Uterus (tissue), 4 donors: ENCODE measurements at places on chromosomes 1 and 21. TPM values are rescaled to one million over a fixed set of nuclear protein-coding genes. Genes with fewer than 3 reads are reported as not detected.

FASLG gene
- total RNA-seq: not detected

C1orf116 gene
- not detected for total RNA-seq

AMY2A gene
- total RNA-seq: not detected

C1orf167 gene
- total RNA-seq: 0.82 TPM

RBM11 gene
- total RNA-seq: not detected

IPO13 gene
- 6.9 TPM for total RNA-seq

MYOG gene
- total RNA-seq: not detected

TMEM51 gene
- 9.9 TPM for total RNA-seq

OR2G2 gene
- not detected for total RNA-seq

FAF1 gene
- total RNA-seq: 63.2 TPM

OR2L5 gene
- not detected for total RNA-seq

CPLANE2 gene
- 5.4 TPM for total RNA-seq

S100A7A gene
- total RNA-seq: not detected

COL11A1 gene
- not detected for total RNA-seq

SPRR2B gene
- total RNA-seq: not detected

ARHGAP29 gene
- 46.6 TPM for total RNA-seq

S100A1 gene
- total RNA-seq: 3.8 TPM

GRCh38 chr1:186503190-186503589 is 42.3 kb upstream of the PDC start:
- no peaks in the 10 kb centered on the region for H3K4me1 ChIP-seq
- H3K4me3 ChIP-seq: no peak overlapping the region
- no peaks in the 10 kb centered on the region for H3K27me3 ChIP-seq
- no peak for DNase-seq

GRCh38 chr1:216820345-216820744 is 97.1 kb upstream of the ESRRG start:
- no peak overlapping the region for H3K4me3 ChIP-seq
- no peaks in the 10 kb centered on the region for H3K4me1 ChIP-seq
- H3K36me3 ChIP-seq: no peaks in the 10 kb centered on the region
- no peaks in the 10 kb centered on the region for H3K27me3 ChIP-seq

GRCh38 chr1:85494074-85494903 is 29.3 kb upstream of the DDAH1 start:
- no peaks in the 10 kb centered on the region for H3K4me1 ChIP-seq
- no peak overlapping the region for H3K4me3 ChIP-seq
- H3K27me3 ChIP-seq: no peaks in the 10 kb centered on the region
- no peak overlapping the region for H3K27ac ChIP-seq

DNA sequence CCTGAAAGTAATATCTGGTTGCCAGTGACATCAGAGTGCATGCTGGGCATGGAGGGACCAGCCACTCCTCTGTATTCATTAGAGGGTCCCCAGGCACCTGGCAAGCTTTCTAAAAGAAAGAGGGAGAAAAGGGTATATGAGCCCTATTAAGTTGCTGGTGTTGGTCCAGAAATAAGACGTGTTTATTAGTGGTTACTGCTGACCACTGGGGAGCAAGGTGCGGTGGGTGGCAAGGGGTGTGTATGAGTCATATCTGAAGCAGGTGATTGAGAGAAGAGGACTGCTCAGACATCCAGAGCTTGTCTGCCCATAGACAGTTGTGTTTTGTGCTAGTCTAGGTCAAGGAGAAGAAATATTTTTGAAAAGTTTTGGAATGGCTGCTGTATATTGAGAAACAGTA is 298.1 kb downstream of the TM2D1 start:
- H3K4me3 ChIP-seq: no peak overlapping the region
- H3K36me3 ChIP-seq: no peaks in the 10 kb centered on the region
- no peaks in the 10 kb centered on the region for H3K27me3 ChIP-seq
- no peak overlapping the region for H3K27ac ChIP-seq
- H3K4me1 ChIP-seq: no peaks in the 10 kb centered on the region

- H3K27me3 ChIP-seq: no peaks in the 10 kb centered on the region
- no peaks in the 10 kb centered on the region for H3K4me1 ChIP-seq
- no peaks in the 10 kb centered on the region for H3K36me3 ChIP-seq
- H3K4me3 ChIP-seq: no peak overlapping the region
- no peak for DNase-seq
These were observed 4.8 kb downstream of the ACP6 start for GRCh38 chr1:147665521-147665920.

DNA sequence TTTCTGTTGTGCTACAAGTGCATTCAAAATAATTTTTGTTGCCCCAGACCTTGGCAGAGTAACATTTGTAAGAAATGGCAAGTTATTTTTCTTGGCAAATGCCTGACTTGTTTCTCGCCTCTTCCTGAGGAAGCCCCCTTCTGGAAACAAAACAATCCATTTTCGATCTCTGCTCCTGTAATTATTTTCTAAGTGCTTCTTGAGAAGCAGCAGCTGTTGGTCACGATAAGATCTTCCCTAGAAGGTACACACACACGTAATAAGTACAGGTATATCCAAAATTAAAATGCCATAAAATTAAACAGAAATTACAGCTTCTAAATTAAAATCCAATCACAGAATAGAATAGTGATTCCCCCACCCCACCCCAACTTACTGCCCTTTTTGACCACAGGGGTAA is 47.3 kb downstream of the LPGAT1 start:
- no peak for DNase-seq
- H3K27ac ChIP-seq: no peak overlapping the region
- H3K4me3 ChIP-seq: no peak overlapping the region
- no peaks in the 10 kb centered on the region for H3K27me3 ChIP-seq
- no peaks in the 10 kb centered on the region for H3K4me1 ChIP-seq

DNA sequence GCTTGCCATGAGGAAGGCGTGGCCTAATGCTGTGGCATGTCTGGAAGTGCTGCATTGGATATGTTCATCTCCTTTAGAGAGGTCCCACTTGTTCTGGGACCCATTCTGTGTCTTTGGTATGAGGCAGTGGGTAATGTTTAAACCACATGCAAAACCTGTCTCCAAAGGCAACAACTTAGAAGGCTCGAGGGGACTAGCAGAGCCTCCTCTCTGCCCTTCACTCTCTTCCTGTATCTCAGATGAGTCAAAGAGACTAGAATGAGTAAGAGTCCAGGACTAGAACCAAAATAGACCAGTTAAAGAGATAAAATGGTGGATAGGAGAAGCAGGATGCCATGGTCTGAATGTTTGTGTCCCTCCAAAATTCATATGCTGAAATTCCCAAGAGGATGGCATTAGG is 220.8 kb upstream of the KIAA0040 start:
- no peak for DNase-seq
- no peaks in the 10 kb centered on the region for H3K27me3 ChIP-seq
- no peak overlapping the region for H3K27ac ChIP-seq
- no peak overlapping the region for H3K4me3 ChIP-seq

DNA sequence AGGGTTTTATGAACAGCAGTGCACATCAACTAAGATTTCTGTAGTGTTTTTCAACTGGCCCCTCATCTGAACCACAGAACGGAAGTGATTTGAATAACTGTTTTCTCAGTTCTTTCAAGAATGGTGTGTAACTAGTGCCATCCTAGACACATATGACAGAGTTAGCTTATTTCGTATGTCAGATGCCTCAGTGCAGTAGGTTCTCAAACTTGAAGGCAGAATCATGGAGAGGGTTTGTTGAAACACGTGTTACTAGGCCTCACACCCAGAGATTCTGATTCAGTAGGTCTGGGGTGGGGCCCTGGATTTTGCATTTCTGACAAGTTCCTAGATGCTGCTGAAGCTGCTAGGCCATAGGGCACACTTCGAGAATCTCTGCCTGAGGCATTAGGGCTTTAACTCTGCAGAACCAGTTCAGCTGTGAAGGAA is 49.0 kb downstream of the SCCPDH start:
- H3K4me3 ChIP-seq: no peak overlapping the region
- no peaks in the 10 kb centered on the region for H3K4me1 ChIP-seq
- no peak overlapping the region for H3K27ac ChIP-seq
- no peaks in the 10 kb centered on the region for H3K36me3 ChIP-seq
- no peaks in the 10 kb centered on the region for H3K27me3 ChIP-seq

GRCh38 chr1:107243461-107243860 is 102.6 kb downstream of the NTNG1 start:
- no peak for DNase-seq
- H3K4me3 ChIP-seq: no peak overlapping the region
- no peaks in the 10 kb centered on the region for H3K27me3 ChIP-seq
- no peaks in the 10 kb centered on the region for H3K36me3 ChIP-seq
- H3K27ac ChIP-seq: no peak overlapping the region
- H3K4me1 ChIP-seq: no peaks in the 10 kb centered on the region

DNA sequence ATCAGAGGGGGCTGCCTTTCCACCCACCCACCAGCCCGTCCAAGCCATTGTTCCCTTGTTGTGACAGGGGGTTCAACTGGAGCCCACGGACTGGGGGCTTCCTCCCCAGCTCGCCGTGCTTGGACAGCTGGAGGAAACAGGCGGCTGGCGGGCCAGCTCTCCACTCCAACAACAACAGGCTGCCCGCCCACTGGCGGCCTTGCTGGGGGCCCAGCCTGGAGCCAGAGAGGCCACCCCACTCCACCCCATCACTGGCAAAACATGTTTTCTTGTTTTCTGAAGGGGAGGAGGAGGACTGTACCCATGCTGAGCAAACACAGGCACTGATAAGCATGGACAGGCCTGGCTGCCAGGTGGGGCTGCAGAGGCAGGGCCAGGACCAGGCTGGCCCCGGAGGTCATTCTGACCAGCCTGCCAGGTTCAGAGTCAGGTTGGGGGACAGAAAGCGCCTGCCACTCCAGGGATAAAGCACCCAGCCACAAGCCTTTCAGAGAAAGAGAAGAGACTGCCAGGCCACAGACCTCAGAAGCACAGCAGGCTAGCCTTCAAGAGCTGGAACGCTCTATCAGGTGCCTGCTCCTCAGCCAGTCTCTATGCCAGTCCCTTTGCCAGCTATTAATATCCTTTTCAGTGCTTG is 32.8 kb downstream of the GJA4 start:
- no peak for DNase-seq
- no peaks in the 10 kb centered on the region for H3K4me1 ChIP-seq
- no peak overlapping the region for H3K4me3 ChIP-seq

GRCh38 chr1:210252621-210253051 is 20.0 kb downstream of the SERTAD4 start:
- no peaks in the 10 kb centered on the region for H3K4me1 ChIP-seq
- no peak for DNase-seq
- H3K27ac ChIP-seq: no peak overlapping the region
- H3K36me3 ChIP-seq: no peaks in the 10 kb centered on the region
- H3K4me3 ChIP-seq: no peak overlapping the region

DNA sequence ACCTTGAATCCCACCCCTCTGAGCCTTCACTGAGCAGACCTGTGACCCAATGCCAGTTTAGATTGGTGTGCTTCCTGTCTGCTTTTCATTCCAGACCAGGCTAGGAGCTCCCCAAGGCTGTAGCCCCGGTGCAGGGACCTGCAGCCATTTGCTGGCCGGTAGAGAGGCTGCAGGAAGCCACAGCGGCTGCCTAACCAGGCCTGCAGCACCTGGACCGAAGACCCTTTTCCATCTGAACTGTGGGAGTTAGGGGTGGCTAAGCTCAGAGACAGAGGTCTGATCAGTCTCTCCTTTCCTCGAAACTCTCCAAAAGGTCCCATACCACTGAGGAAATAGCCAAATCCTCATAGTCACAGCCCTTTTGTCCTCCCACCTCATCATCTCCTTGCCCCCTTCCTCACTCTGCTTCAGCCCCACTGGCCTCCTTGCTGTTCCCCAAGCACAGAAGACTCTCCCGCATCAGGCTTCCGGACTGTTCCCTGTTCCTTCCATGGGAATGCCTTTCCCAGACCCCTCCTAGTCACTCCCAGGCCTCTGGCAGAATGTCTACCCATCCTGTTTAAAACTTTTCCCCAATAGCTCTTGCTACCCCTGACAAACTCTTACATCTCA is 674 bp upstream of the TTC4 start:
- H3K27me3 ChIP-seq: no peaks in the 10 kb centered on the region

DNA sequence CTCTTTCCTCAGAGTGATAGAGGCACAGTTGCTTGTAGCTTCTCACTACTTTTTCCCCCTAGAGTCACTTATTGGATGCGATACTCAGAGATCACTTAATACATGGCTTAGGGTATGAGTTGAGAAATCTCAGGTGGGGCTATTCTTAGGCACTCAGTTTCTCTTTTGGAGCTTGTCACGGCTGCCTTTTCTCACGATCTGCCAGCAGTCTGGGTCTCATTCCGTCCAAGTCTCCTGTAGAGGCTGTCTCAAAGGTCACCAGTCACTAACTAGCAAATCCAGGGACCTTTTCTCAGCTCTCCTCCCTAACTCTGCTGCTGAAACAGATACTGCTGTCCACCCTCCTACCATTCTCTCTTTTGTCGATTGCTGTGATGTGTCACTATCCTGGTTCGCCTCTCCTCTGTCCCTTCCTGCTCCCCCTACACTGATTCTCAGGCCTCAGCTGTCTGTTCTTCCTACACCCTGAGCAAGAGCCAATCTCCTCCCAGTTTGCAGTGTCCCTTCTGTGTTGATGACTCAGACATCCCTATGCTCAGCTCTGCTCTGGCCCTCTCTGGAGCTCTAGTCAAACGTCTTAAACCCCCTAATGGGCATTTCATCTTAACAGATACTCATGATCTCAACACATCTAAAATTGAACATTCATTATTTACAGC is 12.4 kb downstream of the ATP1A2 start:
- no peaks in the 10 kb centered on the region for H3K36me3 ChIP-seq
- H3K4me1 ChIP-seq: no peaks in the 10 kb centered on the region
- H3K27ac ChIP-seq: no peak overlapping the region
- no peaks in the 10 kb centered on the region for H3K27me3 ChIP-seq
- no peak for DNase-seq

DNA sequence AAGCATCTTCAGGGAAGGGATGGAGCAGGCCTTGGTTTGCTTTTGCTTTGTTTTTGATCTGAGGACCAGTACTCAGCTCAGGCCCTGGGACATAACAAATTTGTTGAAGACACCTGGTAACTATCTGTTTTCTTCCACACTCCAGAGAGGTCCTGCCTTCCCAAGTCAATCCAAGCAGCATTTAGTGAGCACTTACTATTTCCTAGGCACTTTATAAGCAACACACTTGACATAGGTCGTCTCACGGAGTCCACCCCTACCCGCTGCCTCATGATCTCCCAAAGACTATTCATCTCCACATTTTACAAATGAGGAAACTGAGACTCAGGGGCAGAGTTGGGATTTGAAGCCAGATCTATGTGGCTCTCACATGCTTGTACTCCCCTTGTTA is 14.4 kb upstream of the EPHA2 start:
- H3K36me3 ChIP-seq: no peaks in the 10 kb centered on the region
- H3K4me1 ChIP-seq: peaks cover 23% of the 10 kb centered on the region
- no peak for DNase-seq
- no peak overlapping the region for H3K4me3 ChIP-seq
- no peaks in the 10 kb centered on the region for H3K27me3 ChIP-seq
